ENCODE measurements at places on chromosomes 5 and 9. TPM values are rescaled to one million over a fixed set of nuclear protein-coding genes. Genes with fewer than 3 reads are reported as not detected.

Gene SLC2A8
- 13.4 TPM for total RNA-seq

Gene EQTN
- not detected for total RNA-seq

Gene CCL27
- total RNA-seq: not detected

Gene MYORG
- 0.24 TPM for total RNA-seq

Gene ADAMTSL2
- not detected for total RNA-seq

Gene PCDHA7
- not detected for total RNA-seq

Gene TOR2A
- total RNA-seq: 13.8 TPM

Gene SHB
- total RNA-seq: 0.81 TPM

Gene STOML2
- total RNA-seq: 113 TPM

Gene FAM221B
- not detected for total RNA-seq

Gene MAST4
- total RNA-seq: 17.2 TPM

Gene SNCB
- total RNA-seq: not detected

Gene IL5
- not detected for total RNA-seq

Gene PCDHA9
- total RNA-seq: not detected

Gene PTPDC1
- 7.1 TPM for total RNA-seq

Gene LCN1
- not detected for total RNA-seq

Gene CDC26
- total RNA-seq: 30.4 TPM

Gene MPDZ
- total RNA-seq: not detected

Gene ARID3C
- total RNA-seq: not detected

Gene CENPH
- 13.5 TPM for total RNA-seq

Gene RNF183
- not detected for total RNA-seq

Gene C5orf47
- not detected for total RNA-seq

Gene SOWAHA
- not detected for total RNA-seq

Gene NDFIP1
- 24.2 TPM for total RNA-seq

Gene SLC6A19
- total RNA-seq: not detected

Gene PRR16
- 0.29 TPM for total RNA-seq

Gene PIP5KL1
- 1.7 TPM for total RNA-seq

Gene EXD3
- 12.8 TPM for total RNA-seq

Gene ANXA2R
- 7.9 TPM for total RNA-seq

Gene CDH6
- total RNA-seq: not detected

Gene ZNF454
- not detected for total RNA-seq

Gene BARHL1
- not detected for total RNA-seq

Gene PAEP
- total RNA-seq: not detected

Gene GRXCR2
- total RNA-seq: not detected

Gene APBA1
- not detected for total RNA-seq

Gene SPATA31E1
- total RNA-seq: not detected

Gene PLPP7
- 0.39 TPM for total RNA-seq

Gene ZBED3
- total RNA-seq: 3.5 TPM

Gene FOXI1
- total RNA-seq: not detected

Gene PCDHA11
- not detected for total RNA-seq

Gene PCDHB13
- total RNA-seq: 0.09 TPM

Gene CD274
- 47.4 TPM for total RNA-seq

Gene SAXO1
- total RNA-seq: not detected

Gene SH3TC2
- not detected for total RNA-seq

Gene SPINK5
- not detected for total RNA-seq

Gene CIZ1
- 160 TPM for total RNA-seq

Gene KCNIP1
- total RNA-seq: not detected

Gene RORB
- not detected for total RNA-seq

Gene ADAMTS19
- total RNA-seq: not detected

Gene TBCA
- 113 TPM for total RNA-seq

Gene GCNT4
- not detected for total RNA-seq

Gene PALM2AKAP2
- not detected for total RNA-seq

Gene HMMR
- 2.8 TPM for total RNA-seq

Gene WDR38
- not detected for total RNA-seq

Gene TSLP
- total RNA-seq: not detected
